CD4-positive, alpha-beta T cell treated with Interleukin-21 for 1 hour (primary cell): ENCODE measurements at places on chromosomes 6 and 20.

DNA sequence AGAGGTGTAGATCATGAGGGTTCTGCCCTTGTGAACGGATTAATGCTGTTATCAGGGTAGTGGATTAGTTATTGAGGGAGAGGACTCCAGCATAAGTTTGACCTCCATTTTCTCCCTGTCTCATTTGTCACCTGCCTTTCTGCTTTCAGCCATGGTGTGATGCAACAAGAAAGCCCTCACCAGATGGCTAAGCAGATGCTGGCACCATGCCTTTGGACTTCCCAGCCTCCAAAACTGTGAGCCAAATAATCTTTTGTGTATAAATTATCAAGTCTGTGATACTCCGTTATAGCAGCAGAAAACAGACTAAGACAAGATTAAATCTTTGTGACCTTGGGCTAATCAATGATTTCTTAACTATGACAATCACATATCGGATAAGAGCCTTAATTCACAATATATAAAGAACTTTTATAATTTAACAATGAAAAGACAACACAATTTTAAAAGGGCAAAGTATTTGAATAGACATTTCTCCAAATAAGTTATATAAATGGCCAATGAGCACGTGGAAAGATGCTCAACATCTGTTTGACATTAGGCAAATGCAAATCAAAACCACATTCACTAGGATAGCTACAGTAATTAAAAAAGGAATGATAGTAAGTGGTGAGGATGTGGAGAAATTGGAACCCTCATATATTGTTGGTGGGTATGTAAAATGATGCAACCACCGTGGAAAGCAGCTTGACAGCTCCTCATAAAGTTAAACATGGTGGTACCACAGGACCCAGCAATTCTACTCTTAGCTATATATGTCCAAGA lies 45.3 kb upstream of the IFNGR1 start:
- no peak for DNase-seq

GRCh38 chr20:41173161-41173721 lies 35.9 kb downstream of the PLCG1 start:
- peak; percentile 65 for DNase-seq

DNA sequence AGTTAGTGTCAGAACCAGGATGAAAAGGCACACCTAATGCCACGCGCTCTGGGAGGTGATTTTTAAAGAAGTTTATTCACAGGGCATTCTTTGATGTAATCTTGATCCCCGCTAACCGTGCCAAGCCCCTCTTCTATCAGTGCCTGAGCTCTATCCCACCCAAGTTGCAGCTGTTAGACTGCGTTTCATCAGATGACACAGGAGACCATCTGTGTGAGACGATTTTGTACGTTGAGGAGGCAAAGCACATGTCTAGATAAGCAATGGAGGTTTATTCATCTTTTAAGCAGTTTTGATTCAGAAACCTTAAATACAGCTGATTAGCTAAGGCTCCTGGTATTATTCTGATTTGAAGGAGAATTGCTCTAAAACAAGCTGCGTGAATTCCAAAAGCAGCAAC lies 18.6 kb downstream of the RNASET2 start:
- no peak for DNase-seq

GRCh38 chr6:3227363-3228045 lies at the start of gene TUBB2B:
Gene TUBB2B (minus strand): TSS chr6:3227653. CDS start chr6:3227543, 110 bp downstream.
- DNase-seq: no peak

DNA sequence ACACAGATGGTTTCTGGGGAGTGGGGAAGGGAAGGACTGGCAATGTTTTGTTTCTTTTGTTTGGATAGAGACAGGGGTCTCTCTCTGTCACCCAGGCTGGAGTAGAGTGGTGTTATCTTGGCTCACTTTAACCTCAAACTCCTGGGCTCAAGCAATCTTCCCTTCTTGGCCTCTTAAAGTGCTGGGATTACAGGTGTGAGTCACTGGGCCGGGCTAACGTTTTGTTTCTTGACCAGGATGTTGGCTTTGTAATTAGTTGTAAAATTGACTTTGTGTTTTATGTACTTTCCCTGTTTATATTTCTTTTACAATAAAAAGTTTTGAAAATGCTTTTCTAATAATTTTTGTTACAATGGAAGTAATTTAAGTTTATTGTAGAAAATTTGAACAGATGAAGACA lies 10.9 kb downstream of the SPATS1 start:
- no peak for DNase-seq

DNA sequence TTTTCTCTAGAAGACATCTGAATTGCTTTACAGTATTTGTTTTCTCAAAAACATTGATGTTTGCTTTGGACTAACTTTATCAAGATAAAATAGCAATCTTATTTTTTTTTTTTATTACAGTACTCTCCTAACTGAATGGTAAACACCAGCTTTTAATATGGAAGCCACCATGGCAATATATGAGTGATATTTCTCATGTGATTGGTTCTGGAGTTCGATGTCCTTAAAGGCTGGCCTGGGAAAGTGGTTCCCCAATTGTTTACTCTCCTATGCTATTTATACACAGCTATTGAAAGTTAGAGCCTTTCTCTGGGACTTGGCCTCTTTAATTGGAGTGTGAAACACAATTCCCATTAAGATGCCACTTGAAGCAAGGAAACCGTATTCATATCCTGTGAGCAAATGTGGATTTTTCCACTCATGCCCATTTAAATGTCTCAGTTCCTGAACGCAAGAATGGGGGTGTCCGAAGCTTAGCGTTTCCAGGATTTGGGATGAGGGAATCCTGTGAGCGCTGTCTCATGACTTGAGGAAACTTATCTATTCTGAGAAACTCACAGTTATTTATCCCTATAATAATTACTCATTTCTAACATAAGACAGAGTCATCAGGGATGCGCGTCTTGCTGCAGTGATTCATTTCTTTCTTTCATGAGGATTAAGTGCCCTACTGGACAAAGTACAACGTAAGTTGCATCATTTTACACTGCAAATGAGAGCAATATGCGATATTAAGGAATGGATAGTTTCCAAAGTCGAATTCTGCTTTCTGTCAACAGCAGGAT lies 143.3 kb upstream of the PREP start:
- DNase-seq: no peak

- DNase-seq: no peak
These were observed 25.5 kb downstream of the ABHD12 start for GRCh38 chr20:25364879-25365699.

DNA sequence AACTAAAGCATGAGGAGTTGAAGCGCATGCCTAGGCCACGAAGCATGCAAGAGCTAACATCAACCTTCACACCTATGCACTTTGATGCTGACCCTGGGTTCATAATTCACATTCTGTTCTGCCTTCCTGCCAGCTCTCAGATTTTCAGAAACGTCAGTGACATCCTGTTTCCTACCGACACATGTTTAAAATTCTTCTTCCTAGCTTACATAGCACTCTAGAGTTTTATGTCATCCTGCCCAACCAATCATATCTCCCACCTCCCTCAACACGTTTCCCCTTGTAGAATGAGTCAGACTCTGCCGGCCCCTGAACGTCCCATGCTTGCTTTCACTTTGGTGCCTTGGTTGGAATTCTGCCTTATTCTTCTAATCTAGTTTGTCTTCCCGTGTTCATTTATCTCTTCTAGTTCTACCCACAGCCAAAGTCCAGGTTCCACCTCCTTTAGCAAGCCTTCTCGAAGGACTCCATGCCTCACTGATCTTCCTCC lies 97.2 kb upstream of the MAP7 start:
- DNase-seq: peak; percentile 76

GRCh38 chr6:31139599-31139998 lies 733 bp upstream of the PSORS1C2 start:
- no peak for DNase-seq

- no peak for DNase-seq
These were observed 25.2 kb upstream of the NHSL1 start for GRCh38 chr6:138524526-138524925.

GRCh38 chr20:46027245-46027853 lies 1.7 kb upstream of the SLC12A5 start:
- DNase-seq: peak; percentile 34

DNA sequence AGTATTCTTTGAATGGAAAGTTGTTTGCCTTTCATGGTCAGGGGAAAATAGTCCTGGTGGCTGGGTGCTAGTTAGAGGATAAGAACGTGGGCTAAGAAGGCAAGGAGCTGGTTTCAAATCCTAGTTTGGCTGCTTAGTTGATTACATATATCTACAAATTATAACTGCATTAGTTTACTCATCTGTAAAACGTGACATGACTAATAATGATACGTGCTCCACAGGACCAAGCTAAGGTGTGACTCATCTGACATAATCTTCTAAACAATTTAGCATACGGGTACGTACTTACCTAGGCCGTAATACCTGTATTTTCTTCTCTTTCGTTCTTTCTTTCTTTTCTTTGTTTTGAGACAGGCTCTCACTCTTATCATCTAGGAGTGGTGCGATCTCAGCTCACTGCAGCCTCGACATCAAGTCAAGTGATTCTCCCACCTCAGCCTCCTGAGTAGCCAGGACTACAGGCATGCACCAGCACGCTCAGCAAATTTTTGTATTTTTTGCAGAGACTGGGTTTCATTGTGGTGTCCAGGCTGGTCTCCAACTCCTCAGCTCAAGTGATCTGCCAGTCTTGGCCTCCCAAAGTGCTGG lies 1274.2 kb upstream of the GJE1 start:
- DNase-seq: no peak

DNA sequence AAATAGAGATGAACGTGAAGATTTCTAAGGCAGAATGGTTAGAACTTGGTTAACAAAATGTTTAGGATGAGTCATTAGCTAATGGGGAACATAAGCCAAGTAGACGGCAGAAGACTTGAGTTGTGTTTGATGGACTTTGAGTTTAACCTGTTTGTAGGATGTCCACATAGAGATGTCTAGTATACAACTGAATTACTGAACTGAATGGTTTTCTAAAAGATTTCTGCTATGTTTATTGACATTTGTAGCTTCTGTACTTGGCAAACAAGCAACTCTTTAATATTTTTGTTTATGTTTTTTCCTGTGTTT lies 54.5 kb upstream of the DYNLRB1 start:
- DNase-seq: no peak

DNA sequence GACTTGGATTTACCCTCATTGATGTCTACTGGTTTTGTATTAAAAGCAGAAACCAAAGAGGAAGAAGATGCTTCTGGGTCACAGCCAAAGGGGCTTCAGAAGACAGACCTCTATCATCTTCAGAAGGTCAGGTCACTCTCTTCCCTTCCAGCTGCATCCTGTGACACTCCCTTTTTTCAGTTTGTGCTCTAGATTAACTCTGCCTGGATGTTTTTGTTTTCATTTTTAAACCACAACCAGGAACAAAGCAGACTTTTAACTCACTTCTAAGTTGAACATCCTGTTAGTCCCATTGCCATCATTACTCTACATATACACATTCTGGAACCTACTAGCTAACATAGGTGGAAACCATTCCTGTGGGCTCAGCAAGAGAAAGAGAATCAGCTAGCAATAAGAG lies 45.2 kb downstream of the AKIRIN2 start:
- peak; percentile 15 for DNase-seq

GRCh38 chr6:166776571-166776970 lies 149.5 kb upstream of the RPS6KA2 start:
- DNase-seq: no peak

DNA sequence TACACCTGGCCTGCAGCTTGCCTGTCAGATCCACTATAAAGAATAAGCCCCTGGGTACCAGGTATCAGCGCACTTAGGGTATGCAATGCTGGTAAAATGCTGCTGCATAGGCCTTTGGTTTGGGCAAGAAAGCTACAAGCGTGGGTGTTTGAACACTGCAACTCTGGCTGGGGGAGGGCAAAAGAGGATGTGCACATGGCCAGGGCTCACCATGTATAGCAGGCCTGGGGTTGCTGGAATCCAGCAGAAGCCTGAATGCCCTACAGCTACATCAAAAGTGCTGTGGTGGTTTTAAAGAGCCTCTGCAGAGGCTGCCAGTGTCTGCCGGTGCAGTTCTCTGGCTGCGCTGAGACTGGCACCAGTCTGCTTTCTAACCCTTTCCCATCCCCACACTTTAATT lies 51.7 kb downstream of the UQCC1 start:
- DNase-seq: no peak

DNA sequence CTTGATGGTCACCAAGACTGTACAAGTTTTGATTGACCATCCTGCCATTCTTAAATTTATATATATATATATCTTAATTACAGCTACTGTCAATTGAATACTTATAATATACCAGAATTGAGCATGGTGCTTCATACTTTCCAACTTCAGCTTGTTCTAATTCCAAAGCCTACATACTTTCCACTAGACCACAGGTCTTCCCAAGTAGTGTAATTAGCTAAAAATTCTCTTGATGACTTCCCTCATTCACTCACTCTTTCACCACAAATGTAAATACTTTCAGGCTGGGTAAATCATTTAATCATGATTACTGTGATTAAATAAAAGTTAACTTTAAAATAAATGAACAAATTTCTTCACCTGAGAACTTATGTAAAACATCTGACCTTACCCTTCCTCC lies 3.4 kb downstream of the ASF1A start:
- DNase-seq: no peak

GRCh38 chr6:118770835-118771234 lies 119.4 kb upstream of the CEP85L start:
- DNase-seq: no peak

DNA sequence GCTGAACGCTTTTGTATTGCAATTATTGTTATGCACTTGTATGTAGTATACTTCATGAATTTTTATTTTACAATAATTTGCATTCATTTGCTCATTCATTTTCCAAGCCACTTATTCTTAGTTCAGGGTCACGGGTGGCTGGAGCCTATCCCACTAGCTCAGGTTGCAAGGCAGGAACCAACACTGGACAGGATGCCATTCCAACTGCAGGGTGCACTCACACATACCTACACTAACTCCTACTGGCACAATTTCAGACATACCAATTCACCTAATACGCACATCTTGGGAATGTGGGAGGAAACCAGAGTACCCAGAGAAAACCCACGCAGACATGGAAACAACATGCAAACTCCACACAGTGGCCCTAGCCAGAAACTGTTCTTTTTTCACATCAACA lies 61.8 kb downstream of the LMBRD1 start:
- no peak for DNase-seq

DNA sequence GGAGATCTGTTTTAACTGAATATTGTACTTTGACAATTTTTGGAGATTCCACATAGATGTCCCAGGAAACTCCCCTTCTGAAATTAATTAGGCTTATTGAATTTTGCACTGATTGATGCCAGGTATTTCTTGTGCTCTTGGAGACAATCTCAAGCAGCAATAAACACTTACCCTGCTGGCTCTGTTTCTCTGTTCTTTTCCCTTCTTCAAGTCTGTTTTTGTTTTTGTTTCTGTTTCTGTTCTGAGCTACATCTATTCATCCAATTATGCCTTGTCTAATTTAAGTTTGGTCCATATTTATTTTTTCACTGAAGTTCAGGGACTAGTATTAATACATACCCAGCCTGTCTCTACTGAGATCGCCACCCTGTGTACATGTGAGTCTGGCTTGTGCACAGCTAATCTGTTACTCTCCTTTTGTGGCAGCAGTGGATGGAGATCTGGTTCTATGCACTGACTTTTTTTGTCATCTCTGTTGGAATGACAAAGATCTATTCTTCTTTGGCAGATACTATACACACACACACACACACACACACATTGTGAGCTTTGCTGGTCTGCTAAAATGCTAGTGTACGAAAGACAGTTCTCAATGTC lies 51.9 kb downstream of the IL22RA2 start:
- no peak for DNase-seq

- DNase-seq: no peak
These were observed 46.8 kb downstream of the SPATA2 start for GRCh38 chr20:49868538-49868937.

- DNase-seq: no peak
These were observed 13.8 kb downstream of the MDFI start for GRCh38 chr6:41651962-41652657.
